Motor neuron (in vitro differentiated cells): ENCODE measurements at places on chromosomes 5 and 9. TPM values are rescaled to one million over a fixed set of nuclear protein-coding genes. Genes with fewer than 3 reads are reported as not detected.
A peak's percentile ranks its signal among the peaks of the same experiment; 100 is the strongest.

DNA sequence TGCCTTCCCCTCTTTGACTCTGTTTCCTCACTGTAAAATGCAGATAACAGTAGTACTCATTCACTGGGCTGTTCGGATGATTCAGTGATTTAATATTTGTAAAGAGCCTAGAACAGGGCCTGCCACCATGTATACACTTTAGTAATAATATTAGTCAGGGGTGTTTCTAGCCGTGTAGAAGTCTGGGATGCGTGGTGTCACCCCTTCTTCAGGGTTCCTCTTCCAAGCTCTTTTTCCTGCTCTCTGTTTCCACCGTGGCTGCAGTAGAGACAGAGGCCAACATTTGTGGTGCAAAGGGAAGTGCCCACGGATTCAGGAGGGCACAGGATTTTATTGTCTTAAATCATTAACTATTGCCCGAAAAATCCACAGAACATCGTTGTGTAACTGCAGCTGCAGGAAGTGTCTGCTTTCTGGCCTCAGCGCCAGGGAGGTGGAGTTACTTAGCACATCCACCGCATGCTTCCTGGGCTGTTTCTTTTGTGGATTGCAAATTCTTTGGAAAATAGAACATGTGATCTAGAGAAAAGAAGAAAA is 61.7 kb downstream of the TRIO start:
- ATAC-seq, result no peak

GRCh38 chr9:125784286-125785049 is 37.3 kb downstream of the PBX3 start:
- peak; percentile 15 for ATAC-seq

GRCh38 chr9:93207326-93207814 is 23.4 kb downstream of the WNK2 start:
- ATAC-seq, result peak; percentile 66

Gene MOB3B
- 4.6 and 5.2 TPM in 2 replicates for total RNA-seq

GRCh38 chr9:1008216-1008615 is 31.8 kb downstream of the DMRT3 start:
- peak; percentile 22 for ATAC-seq

- no peak for ATAC-seq
Observed at GRCh38 chr5:125140855-125141254, 394.4 kb upstream of the ZNF608 start.

Gene C7
- total RNA-seq, result 0.63 TPM in 1 of 2 replicates, not detected in the other

- ATAC-seq, result no peak
Observed at GRCh38 chr9:113919871-113920270, 43.8 kb downstream of the ZNF618 start.

Gene CCL21
- total RNA-seq, result not detected in 2 replicates

GRCh38 chr5:132327252-132327955 is 33.2 kb downstream of the SLC22A4 start:
- no peak for ATAC-seq

DNA sequence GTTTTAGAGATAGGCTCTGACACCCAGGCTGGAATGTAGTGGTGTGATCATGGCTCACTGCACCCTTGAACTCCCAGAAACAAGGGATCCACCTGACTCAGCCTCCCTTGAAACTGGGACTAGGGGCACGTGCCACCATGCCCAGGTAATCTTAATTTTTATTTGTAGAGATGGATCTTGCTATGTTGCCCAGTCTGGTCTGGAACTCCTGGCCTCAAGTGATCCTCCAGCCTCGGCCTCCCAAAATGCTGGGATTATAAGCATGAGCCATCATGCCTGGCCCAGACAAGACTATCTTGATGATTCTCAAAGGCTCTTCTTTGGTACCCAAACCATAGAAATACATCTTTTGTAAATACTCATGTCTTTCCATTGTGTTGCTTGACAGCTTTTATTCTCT is 10.8 kb downstream of the OSMR start:
- no peak for ATAC-seq

- no peak for ATAC-seq
Observed at GRCh38 chr5:98763001-98763630, 10.3 kb upstream of the RGMB start.

Gene FBP1
- total RNA-seq, result not detected in 2 replicates

DNA sequence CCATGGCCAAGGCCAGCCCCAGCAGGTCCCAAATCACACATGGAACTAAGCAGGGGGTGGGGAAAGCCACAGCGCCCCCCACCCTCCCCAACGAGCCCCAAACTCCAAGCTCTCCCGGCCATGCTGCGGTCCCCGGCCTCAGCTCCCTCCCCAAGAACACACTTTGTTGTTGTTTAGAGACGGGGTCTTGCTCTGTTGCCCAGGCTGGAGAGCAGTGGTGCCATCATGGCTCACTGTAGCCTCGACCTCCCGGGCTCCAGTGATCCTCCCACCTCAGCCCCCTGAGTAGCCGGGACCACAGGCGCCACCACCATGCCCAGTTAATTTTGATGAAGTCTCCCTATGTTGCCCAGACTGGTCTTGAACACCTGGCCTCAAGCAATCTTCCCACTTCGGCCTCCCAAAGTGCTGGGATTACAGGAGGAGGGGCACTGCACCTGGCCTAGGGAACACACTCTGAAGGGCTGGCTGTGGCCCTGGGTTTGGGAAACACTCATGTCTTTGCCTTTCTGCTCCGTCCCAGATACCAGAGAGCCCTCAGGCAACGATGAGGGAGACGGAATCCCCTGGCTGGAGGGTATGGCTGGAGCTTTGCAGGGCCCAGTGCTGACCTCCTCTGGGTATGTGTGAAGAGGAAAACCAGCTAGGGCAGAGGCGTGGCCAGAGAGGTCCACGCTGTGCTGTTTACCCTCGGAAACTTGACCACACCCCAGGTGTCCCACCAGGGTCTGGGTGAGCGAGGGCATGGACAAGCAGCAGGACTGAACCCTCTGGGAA is 53.2 kb upstream of the UBAC1 start:
- ATAC-seq, result no peak

Gene CDC20B
- total RNA-seq, result 0.10 and 0.16 TPM in 2 replicates

Gene RNF183
- total RNA-seq, result 1.7 TPM in 1 of 2 replicates, not detected in the other

DNA sequence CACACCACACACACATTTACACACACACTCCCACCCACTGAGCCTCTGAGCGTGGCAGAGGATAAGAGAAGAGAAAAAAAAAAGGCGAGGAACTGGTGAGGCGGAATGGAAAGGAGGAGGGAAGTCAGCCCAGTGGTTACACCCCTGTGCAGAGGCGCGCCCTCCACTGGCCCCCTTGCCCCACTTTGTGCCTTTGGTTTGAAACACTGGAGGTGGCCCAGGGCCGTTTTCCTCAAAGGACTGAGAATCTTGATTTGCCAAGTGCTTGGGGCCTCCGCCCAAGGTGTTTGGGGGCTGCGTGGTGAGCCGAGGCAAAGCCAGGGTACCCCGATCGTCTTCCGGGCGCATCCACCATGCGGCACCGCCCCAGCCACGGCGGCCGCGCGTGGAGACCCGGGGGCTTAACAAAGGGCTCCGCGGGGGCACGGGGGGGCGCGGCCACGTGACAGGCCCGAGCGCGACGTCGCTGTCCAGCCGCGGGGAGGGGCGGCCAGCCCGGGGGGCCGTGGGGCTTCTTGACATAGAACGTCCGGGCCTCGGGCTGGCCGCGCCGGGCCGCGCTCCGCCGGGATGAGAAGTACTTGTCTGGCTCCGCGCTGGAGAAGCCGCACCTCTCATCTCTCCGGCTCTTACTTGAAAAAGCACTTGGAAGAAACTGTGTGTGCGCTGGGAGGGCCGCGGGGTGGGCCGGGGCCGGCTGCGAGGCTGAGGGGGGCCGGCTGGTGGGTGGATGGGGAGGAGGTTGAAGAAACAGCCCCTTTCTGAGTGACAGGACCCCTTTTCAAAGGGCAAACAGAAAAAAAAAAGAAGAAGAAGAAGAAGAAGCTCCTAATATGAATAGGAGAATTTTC is 21.0 kb downstream of the NR2F1 start:
- ATAC-seq, result peak; percentile 62

- no peak for ATAC-seq
Observed at GRCh38 chr5:3077684-3078083, 326.2 kb upstream of the IRX2 start.

Gene FOXD4L3
- 0.05 and 0.31 TPM in 2 replicates for total RNA-seq

GRCh38 chr9:127553793-127554192 is 58.3 kb upstream of the STXBP1 start:
- ATAC-seq, result no peak

DNA sequence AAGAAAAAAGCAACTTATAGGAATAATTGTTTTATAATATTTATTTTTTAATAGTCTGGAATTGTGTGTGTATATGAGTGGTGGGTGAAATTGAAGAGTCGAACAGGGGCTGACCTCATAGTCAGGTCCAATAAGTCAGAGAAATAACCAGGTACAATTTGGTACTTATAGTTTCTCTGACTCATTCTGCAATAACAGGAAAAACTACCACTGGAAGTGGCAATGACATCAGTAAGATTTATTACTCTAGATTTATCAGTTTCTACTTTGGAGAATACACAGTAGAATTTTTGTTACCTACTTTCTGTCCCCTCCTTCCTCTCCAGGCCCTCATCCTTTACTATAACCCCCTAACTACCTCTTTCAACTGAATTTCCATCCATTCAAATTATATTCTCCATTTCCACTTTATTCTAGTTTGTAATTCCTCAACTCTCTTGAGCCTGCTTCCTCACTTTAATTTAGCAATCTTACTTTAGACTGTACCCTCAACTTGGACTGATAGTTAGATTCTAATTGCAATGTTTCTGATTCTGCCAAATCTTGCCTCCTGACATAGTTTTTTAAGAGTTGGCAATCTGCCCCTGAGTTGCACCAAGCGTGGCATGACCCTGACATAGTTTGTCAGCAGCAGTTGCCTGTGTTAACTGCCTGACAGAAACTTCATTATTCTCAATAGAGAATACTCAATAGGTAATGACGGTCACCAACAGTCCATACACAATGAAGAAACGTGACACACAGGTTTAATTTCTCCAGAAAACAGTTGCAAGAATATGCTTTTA is 475.3 kb upstream of the RIOK2 start:
- ATAC-seq, result peak; percentile 25

DNA sequence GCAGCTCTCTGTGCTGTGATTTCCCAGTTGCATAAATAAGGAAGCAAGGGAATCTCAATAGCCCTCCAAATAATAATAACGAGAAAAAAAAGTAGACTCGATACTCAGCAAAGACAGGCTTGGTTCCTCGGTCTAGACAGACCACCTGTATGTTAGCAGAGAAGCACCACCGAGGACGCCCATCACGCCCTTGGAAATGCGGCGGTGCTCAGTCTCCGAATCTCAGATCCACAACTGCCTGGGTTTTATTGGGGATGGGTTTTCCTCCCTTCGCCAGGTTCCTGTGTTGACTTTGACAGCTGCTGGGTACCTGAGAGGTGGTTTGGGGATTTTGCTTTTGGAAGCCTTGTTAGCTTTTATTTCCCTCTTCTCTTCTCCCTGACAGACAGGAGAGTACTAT is 7.2 kb downstream of the DAB2IP start:
- no peak for ATAC-seq
